ENCODE measurements at places on chromosomes 7 and 10.
A peak's percentile ranks its signal among the peaks of the same experiment; 100 is the strongest.

DNA sequence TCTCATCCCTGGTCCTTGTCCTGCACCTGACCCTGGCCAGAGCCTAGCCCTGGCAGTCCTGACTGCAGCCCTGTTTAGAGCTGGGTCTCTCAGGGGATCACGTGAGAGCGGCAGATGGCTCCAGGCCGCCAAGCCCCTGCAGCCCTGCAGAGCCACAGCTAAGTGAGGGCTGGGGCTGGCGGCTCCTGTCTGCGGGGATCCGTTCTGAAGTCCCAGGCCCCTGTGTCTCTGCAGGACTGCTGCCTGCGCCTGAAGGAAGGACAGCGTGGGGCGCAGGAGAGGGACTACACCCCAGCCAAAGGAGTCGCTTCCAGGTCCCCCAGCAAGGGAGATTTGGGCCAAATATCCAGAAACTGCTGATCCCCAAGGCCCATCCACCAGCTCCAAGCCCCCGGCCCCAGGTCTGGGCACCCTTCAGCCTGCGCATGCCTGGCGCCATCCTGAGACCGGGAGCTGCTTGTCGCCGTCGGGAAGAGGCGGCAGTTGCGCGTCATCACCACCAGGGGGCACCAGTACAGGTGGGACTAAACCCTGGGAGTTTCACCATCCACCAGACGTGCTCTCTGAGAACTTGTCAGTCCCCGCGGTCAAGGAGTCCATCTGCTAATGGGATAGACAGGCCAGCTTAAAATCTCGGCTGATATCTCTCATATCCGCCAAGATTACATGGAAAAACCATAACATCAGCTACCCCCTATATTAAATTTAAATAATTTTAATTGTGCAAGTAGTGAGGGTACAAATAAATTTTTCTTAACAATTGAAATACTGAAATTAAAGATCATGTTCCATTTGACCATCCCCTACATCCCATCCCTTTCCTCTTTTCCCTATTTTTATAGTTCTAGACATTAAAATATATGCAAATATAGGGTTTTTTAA is 25.1 kb upstream of the GHRHR start:
- no peak for DNase-seq

- DNase-seq: peak; percentile 90
These were observed 118.2 kb downstream of the JAZF1 start for GRCh38 chr7:28062197-28062991.

- DNase-seq: no peak
These were observed 502.2 kb downstream of the PLXNA4 start for GRCh38 chr7:132073920-132074589.

- DNase-seq: no peak
These were observed 36.0 kb downstream of the R3HCC1L start for GRCh38 chr10:98170249-98171117.

DNA sequence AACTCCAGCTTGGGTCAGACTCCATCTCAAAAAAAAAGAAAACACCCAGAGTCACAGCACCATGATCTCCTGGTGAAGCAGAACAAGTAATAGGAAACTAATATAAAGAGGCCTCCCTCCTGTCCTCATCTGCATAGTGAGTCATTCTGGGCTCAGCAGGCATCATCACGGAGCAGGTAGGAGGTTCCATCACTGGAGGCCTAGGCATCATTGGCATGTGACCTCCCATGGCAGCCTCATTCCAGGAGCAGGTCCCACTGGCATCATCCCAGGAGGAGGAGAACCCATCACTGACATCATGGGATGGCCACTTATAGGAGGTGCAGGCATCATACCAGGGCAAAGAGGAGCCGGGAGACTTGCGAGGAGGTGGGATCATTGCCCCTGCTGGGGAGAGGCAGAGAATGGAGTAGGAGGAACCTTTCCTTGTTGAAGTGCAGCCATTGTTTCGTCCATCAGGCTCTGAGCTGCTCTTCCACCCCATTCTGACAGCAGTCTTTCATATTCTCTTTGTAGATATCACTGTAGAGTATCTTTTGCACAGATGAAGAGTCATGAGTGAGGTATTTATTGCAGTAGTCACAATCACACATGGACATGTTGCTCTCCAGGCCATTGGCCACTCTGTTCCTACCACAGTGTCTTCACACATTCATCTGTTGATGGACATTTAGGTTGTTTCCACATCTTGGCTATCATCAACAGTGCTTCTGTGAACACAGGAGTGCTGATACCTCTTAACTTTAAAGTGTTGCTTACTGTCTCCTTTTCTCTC is 73.8 kb downstream of the OSBPL3 start:
- DNase-seq: no peak

GRCh38 chr7:4190010-4190981 is 491.8 kb upstream of the FOXK1 start:
- DNase-seq: no peak

DNA sequence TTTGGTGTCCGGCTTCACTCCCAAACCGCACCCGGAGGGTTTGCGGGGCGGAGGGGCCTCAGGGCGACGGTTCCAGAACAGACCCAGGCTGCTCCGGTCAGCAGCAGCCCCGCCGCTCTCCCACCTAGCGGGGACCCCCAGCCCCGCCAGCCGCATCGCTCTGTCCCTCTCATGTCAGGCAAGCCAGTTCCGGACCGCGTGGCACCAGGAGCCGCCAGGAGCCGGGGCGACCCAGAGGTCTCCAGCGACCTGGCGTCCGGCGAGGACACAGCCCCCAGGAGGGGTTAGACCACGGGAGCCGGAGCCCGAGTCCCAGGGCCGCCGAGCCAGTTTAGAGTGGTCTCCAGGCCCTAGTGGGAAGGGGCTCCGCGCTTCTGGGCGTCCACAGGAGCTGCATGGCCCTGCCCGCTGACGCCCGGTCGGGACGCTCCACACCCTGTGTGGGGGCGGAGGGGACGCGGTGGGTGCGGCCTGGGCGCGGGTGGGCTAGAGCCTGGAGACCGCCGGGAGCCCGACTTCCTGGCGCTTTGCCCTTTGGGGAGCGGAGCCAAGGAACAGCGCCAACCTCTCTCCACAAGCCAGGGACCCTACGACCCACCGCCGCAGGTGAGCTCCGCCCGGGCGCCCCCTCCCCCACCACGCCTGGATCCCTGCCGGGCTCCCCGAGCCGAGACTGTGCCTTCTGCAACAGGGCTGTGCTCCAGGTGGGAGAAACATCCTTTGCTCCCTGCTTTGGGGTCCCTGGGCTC is 43.4 kb downstream of the ZNF117 start:
- no peak for DNase-seq

- no peak for DNase-seq
These were observed 506.8 kb downstream of the SDK1 start for GRCh38 chr7:3807824-3808223.

GRCh38 chr10:125163803-125164202 is 3.4 kb upstream of the CTBP2 start:
- DNase-seq: no peak

GRCh38 chr7:42385912-42386311 is 148.9 kb upstream of the GLI3 start:
- DNase-seq: no peak

- DNase-seq: no peak
These were observed 32.4 kb downstream of the ANXA11 start for GRCh38 chr10:80172896-80173295.

DNA sequence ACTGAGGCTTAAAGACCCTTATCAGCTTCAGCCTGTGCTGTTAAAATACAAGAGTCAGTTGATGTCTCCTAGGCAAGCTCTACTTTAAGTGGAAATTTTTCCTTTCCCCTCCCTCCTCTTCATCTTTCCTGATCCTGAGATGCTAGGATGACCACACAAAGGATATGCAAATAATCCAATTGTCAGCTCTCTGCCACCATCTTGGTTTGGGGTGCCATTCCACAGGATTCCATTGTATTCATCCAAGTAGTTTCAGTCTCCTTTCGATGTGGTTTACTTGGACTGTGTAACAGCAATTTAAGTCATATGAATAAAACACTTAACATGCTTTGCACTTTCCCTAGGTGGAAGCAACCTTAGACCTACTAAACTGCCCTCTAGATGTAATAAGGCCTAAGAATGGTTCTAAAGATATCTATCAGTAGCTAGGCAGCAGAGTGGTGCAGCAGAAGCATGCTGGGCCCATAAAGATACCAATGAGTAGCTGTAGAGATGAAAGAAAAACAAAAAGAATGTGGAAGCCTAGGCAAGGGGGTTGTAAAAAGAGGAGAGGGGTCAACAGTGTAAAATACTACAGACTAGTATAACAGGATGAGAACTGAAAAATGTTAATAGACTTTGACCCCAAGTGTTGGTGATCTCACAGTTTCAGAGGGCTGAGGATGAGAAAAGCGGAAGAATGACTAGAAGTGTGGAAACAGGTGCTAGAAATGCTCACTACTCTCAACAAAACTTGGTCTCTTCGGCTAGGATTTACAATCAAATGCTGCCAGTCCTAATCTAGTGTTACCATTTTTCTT is 2.4 kb upstream of the CFAP69 start:
- DNase-seq: no peak

DNA sequence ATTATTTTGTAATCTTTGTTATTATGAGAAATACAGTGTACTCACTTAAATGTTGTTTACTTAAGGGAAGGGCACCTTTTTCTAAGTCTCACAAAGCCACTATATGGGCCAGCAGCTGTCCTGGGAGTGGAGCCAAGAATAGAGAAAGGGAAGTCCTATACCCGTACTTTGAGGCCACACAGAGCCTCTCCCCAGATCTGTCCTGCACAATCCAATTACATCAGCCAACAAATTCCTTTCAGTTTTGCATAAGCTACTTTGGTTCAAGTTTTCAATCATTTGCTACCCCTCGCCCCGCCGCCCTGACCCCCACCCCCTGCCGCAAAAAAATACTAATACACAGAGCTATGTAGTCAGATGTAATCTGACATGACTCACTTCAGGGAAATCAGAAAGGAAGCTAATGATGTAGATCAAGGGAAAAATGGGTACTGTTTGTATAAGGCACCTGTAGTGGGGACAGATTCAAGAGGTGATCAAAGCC is 297.4 kb upstream of the NEBL start:
- DNase-seq: no peak

DNA sequence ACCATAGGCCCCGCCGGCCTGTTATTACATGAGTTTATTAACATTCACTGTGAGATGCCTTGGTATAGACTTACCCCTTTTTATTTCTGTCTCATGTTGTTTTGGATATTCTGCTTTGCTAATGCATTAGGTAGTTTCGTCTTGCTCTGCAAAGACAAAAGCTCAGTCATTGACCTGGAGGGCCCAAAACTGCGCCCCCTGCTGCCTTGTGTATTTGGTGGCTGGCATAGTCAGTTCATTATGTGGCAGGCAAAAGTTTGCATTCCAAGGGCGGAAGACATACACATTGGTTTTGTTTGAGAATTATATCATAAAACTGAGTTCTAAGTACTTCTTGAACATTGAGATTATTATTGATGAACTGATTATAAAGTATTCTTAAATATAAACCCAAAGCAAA is 372.5 kb downstream of the SDK1 start:
- DNase-seq: no peak

GRCh38 chr7:24866004-24866615 is 108.8 kb upstream of the GSDME start:
- DNase-seq: no peak

- DNase-seq: peak; percentile 62
These were observed 15.6 kb upstream of the RFC2 start for GRCh38 chr7:74269757-74270277.

GRCh38 chr7:22326181-22326580 is 30.8 kb downstream of the RAPGEF5 start:
- no peak for DNase-seq

Measured in SK-N-MC (cell line).